Left ventricle myocardium inferior (tissue), 1 donor: ENCODE measurements at places on chromosomes 16 and 17. TPM values are rescaled to one million over a fixed set of nuclear protein-coding genes. Genes with fewer than 3 reads are reported as not detected.

The HOXB8 gene
- not detected for total RNA-seq

- H3K27me3 ChIP-seq, result no peaks in the 10 kb centered on the region
- peaks cover 26% of the 10 kb centered on the region for H3K4me1 ChIP-seq
- H3K27ac ChIP-seq, result no peak overlapping the region
- H3K4me3 ChIP-seq, result no peak overlapping the region
- no peaks in the 10 kb centered on the region for H3K36me3 ChIP-seq
- DNase-seq, result no peak
Measured at GRCh38 chr17:63564562-63564961, 14.3 kb downstream of the DCAF7 start.

GRCh38 chr16:79609861-79610260 is 9.3 kb upstream of the MAF start:
- H3K4me3 ChIP-seq, result no peak overlapping the region
- H3K36me3 ChIP-seq, result no peaks in the 10 kb centered on the region
- no peaks in the 10 kb centered on the region for H3K4me1 ChIP-seq
- peaks cover 47% of the 10 kb centered on the region for H3K27me3 ChIP-seq
- H3K27ac ChIP-seq, result no peak overlapping the region
- DNase-seq, result no peak

DNA sequence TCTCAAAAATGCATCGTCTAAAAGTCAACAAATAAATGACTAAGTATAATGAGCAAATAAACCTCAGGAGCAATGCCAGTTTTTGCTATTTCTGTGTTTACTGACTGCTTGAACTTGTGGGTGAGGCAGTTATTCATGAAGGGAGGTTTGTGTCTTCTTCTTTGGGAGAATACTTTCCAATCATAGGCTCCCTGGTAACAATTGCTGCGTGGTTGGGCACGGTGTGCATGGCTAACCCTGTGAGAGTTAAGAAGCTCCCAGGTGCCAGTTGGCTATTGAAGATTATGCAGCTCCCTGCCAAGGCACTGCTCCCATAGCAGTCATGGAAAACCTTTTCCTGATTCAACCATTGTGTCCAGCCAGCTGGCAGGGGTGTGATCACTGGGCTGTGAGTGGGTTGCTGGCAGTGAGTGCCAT is 775.9 kb upstream of the GOT2 start:
- H3K4me3 ChIP-seq, result no peak overlapping the region
- DNase-seq, result no peak
- no peaks in the 10 kb centered on the region for H3K27me3 ChIP-seq
- no peaks in the 10 kb centered on the region for H3K4me1 ChIP-seq
- no peak overlapping the region for H3K27ac ChIP-seq

DNA sequence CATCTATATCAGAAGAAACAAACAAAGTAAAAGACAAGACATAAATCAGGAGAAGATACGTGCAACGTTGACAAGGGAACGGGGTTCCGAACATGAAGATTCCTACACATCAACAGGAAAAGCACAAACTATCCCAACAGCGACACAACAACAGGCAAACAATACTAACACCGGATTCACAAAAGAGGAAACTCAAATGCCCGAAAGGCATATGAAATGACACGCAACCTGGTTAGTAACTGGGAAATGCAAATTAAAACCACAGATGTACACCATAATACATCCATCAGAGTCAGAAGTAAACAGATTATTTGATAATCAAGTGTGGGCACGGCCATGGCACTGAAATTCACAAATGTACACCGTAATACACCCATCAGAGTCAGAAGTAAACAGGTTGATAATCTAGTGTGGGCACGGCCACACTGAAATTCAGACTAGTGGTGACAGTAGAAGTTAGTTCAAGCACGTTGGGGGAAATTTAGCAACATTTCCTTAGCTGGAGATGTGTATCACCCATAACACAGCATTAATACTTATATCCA is 171.9 kb upstream of the RPH3AL start:
- no peak for DNase-seq
- peaks cover 14% of the 10 kb centered on the region for H3K4me1 ChIP-seq
- no peak overlapping the region for H3K27ac ChIP-seq

- peaks cover 25% of the 10 kb centered on the region for H3K27me3 ChIP-seq
- peaks cover 13% of the 10 kb centered on the region for H3K4me1 ChIP-seq
- no peak overlapping the region for H3K27ac ChIP-seq
- DNase-seq, result no peak
- H3K4me3 ChIP-seq, result no peak overlapping the region
- H3K36me3 ChIP-seq, result no peaks in the 10 kb centered on the region
Measured at GRCh38 chr17:21462237-21462636, 86.1 kb downstream of the KCNJ12 start.

- no peak overlapping the region for H3K27ac ChIP-seq
- DNase-seq, result no peak
- no peaks in the 10 kb centered on the region for H3K36me3 ChIP-seq
- H3K27me3 ChIP-seq, result peaks cover 100% of the 10 kb centered on the region
- H3K4me1 ChIP-seq, result no peaks in the 10 kb centered on the region
- no peak overlapping the region for H3K4me3 ChIP-seq
Measured at GRCh38 chr17:34624767-34625383, 45.5 kb downstream of the TMEM132E start.

The CD300E gene
- 0.30 TPM for total RNA-seq

GRCh38 chr17:75635610-75636202 is 2.5 kb downstream of the SMIM5 start:
- H3K27me3 ChIP-seq, result no peaks in the 10 kb centered on the region
- DNase-seq, result peak; percentile 71
- peaks cover 83% of the 10 kb centered on the region for H3K4me1 ChIP-seq
- H3K36me3 ChIP-seq, result peaks cover 6% of the 10 kb centered on the region
- peak overlapping the region; percentile 92 for H3K27ac ChIP-seq

The TM4SF5 gene
- total RNA-seq, result not detected

The LRRC37A2 gene
- 6.0 TPM for total RNA-seq

- H3K4me3 ChIP-seq, result no peak overlapping the region
- no peak overlapping the region for H3K27ac ChIP-seq
- DNase-seq, result no peak
- peaks cover 67% of the 10 kb centered on the region for H3K4me1 ChIP-seq
- H3K36me3 ChIP-seq, result no peaks in the 10 kb centered on the region
- H3K27me3 ChIP-seq, result peaks cover 38% of the 10 kb centered on the region
Measured at GRCh38 chr16:89919535-89920406, 1.1 kb downstream of the MC1R start.

DNA sequence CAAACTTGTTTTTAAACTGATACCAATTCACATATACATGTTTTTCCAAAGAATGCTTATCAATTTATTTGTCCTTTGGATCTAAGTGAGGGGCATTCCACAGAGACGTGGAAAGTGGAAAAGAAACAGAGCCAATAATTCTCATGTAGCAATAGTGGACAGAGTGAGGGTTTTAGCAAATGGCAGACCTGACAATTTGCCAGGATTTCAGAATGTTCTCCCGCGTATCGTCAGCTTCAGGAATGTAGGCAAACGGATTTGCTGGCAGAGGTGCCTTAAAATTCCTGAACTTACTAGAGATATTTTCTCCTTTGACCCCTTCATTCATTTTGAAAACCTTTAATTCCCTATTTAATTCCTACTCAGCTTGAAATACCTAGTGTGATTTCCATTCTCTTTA is 193.4 kb upstream of the CPHXL start:
- DNase-seq, result no peak
- H3K27me3 ChIP-seq, result peaks cover 5% of the 10 kb centered on the region
- no peaks in the 10 kb centered on the region for H3K4me1 ChIP-seq
- H3K36me3 ChIP-seq, result no peaks in the 10 kb centered on the region
- no peak overlapping the region for H3K27ac ChIP-seq
- H3K4me3 ChIP-seq, result no peak overlapping the region

DNA sequence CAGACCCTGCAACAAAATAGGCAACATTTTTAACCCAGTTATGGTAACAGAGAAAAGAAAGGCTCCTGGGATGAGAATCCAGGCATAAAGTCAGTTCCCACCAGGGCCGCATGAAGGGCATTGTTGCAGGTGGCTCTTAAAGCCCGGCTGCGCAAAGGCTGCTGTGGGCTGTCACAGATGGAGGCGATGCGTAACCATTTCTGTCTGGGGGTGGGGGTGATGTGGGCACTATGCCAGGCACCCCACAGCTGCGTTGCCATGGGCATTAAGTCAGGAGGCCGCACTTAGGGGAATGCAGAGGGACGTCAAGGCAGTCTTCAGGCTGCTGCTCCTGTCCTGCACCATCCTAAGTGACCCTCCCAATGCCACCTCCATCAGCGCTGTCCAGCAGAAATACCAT is 228.4 kb downstream of the CPPED1 start:
- no peak for DNase-seq
- peaks cover 9% of the 10 kb centered on the region for H3K27me3 ChIP-seq
- H3K36me3 ChIP-seq, result peaks cover 6% of the 10 kb centered on the region
- H3K27ac ChIP-seq, result no peak overlapping the region
- H3K4me1 ChIP-seq, result no peaks in the 10 kb centered on the region
- no peak overlapping the region for H3K4me3 ChIP-seq

- H3K4me3 ChIP-seq, result no peak overlapping the region
- H3K36me3 ChIP-seq, result no peaks in the 10 kb centered on the region
- no peaks in the 10 kb centered on the region for H3K4me1 ChIP-seq
Measured at GRCh38 chr17:73104450-73104849, 12.0 kb upstream of the SLC39A11 start.

- H3K27me3 ChIP-seq, result no peaks in the 10 kb centered on the region
- DNase-seq, result no peak
- H3K4me1 ChIP-seq, result peaks cover 74% of the 10 kb centered on the region
- no peaks in the 10 kb centered on the region for H3K36me3 ChIP-seq
Measured at GRCh38 chr16:25109643-25110042, 1.9 kb upstream of the LCMT1 start.

- H3K4me1 ChIP-seq, result peaks cover 17% of the 10 kb centered on the region
- no peak for DNase-seq
- peaks cover 9% of the 10 kb centered on the region for H3K27me3 ChIP-seq
- H3K27ac ChIP-seq, result no peak overlapping the region
- no peaks in the 10 kb centered on the region for H3K36me3 ChIP-seq
Measured at GRCh38 chr16:57676553-57677085, 8.5 kb downstream of the ADGRG3 start.

- H3K27me3 ChIP-seq, result no peaks in the 10 kb centered on the region
- no peaks in the 10 kb centered on the region for H3K36me3 ChIP-seq
- no peak for DNase-seq
- H3K27ac ChIP-seq, result no peak overlapping the region
- H3K4me1 ChIP-seq, result peaks cover 40% of the 10 kb centered on the region
Measured at GRCh38 chr17:27499451-27500265, 43.4 kb downstream of the KSR1 start.

The TPPP3 gene
- total RNA-seq, result 15.5 TPM

GRCh38 chr16:9364721-9365369 is 273.4 kb downstream of the HAPSTR1 start:
- DNase-seq, result no peak
- H3K4me3 ChIP-seq, result no peak overlapping the region
- no peaks in the 10 kb centered on the region for H3K36me3 ChIP-seq
- peak overlapping the region; percentile 89 for H3K27ac ChIP-seq
- no peaks in the 10 kb centered on the region for H3K27me3 ChIP-seq

DNA sequence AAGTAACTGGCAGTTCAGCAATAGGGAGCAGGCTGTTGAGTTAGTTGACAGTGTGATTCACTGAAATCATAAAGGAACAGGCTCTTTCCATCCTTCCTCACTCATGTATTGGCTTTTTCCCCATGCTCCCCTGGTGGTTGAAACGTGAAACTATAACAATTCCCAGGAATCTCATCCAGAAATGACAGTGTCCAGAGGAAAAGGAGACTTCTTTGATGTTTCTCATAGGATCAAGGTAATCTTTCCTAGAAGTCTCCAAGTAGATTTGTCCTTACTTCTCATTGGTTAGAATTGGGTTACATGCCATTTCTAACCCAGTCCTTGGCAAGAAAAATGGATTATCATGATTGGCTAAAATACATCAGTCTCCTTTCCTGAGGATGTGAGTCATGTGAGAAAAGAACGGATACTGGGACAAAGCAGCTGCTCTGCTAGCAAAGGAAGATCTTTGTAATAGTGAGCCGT is 14.4 kb downstream of the TTC19 start:
- no peaks in the 10 kb centered on the region for H3K27me3 ChIP-seq
- peaks cover 53% of the 10 kb centered on the region for H3K4me1 ChIP-seq
- H3K27ac ChIP-seq, result peak overlapping the region; percentile 61
- no peak overlapping the region for H3K4me3 ChIP-seq
- DNase-seq, result no peak
- peaks cover 67% of the 10 kb centered on the region for H3K36me3 ChIP-seq

GRCh38 chr17:32350666-32351418 is 885 bp downstream of the ZNF207 start:
- no peak for DNase-seq
- peak overlapping the region; percentile 92 for H3K27ac ChIP-seq
- peaks cover 37% of the 10 kb centered on the region for H3K36me3 ChIP-seq

DNA sequence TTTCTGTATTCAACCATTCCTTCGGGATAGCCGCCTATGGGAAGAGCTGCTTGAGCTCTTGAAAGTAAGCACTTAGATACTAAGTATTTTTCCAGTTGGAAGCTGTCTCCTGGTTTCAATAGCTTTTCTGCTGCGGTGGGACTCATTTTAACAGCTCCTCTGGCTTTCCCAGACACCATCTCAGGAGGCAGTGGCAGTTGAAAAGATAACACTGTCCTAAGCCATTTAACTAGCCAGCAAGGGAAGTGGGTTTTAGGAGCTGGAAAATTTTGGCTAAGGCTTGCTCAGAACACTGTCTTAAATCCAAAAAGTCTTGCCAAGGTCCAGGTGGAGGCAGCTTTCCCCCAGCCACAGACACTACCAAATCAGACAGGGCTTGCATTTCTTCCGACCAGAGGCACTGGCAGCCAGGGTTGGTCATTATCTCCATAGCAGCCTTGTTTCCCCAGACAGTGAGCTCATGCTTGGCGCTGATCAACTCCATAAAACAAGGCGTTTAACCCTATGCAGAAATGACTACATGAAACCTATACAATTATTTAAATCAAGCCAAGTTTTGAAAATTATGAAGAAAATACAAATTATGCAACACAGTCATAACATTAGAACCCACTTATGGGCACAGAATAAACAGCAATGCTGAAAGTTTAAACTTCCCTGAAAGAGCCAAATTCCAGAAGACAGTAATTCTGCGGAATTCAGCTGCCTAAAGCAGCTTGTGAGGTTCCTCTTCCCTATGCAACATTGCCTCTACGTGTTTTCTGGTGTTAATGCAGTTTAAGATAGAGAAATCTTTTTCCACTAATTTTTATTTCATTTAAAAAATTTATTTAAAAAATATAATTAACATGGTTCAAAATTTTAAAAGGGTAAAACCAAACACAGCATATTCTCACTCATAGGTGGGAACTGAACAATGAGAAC is 25.0 kb downstream of the GABARAPL2 start:
- DNase-seq, result peak; percentile 69
- H3K4me3 ChIP-seq, result peak overlapping the region; percentile 4
- peaks cover 68% of the 10 kb centered on the region for H3K4me1 ChIP-seq
- H3K36me3 ChIP-seq, result peaks cover 3% of the 10 kb centered on the region

The TEDC2 gene
- 1.3 TPM for total RNA-seq

DNA sequence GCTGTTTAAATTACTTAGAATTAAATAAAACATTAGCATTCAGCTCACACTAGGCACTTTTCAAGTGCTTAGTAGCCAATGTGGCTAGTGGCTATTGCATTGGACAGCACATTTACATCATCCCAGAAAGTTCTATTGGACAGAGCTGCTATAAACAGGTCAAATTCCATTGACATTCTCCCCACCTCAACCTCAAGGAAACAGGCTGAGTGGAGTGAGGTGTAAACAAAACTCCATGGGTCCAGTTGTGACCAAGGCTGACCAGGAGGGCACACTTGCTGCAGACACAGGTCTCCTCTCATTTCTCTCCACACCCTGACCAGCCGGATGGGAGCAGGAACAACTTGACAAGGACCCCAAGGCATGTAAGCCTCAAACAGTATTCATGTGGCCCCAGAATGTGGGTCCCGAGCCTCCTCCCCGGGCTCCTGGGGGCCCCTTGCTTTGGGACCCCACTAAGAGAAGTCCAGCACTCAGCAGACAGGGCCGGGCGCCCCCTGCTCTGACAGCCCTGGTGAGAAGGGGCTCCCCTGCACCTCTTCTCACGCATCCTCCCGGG is 488 bp downstream of the C17orf113 start:
- H3K27me3 ChIP-seq, result peaks cover 25% of the 10 kb centered on the region
- H3K27ac ChIP-seq, result peak overlapping the region; percentile 36
- peak overlapping the region; percentile 84 for H3K4me3 ChIP-seq
- H3K4me1 ChIP-seq, result peaks cover 17% of the 10 kb centered on the region
- H3K36me3 ChIP-seq, result no peaks in the 10 kb centered on the region
- DNase-seq, result no peak
